ENCODE measurements at places on chromosomes 5 and 9.

DNA sequence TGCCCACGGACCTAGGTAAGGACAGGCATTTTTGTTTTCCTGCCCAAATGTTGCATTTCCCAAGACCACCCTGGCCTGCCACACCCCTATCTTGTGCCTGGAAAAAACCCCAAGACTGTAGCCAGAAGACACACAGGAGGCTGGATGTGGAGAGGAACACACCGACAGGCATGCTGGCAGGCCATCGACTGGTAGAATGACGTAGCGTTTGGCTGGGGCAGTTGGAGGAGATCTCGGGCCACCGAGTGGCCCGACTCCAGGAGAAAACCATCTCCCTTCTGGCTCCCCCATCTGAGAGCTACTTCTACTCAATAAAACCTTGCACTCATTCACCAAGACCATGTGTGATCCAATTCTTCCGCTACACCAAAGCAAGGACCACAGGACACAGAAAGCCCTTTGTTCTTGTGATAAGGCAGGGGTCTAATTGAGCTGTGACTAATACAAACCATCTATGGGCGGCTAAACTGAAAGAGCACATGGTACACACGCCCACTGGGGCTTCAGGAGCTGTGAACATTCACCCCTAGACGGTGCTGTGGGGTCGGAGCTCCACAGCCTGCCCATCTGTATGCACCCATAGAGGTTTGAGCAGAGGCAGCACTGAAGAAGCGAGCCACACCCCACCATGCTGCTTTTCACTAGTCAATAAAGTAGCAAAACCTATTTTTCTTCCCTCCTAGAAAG is 38.9 kb upstream of the N4BP3 start:
- no peak for DNase-seq

- no peak for DNase-seq
Measured at GRCh38 chr9:137807721-137808703, 69.6 kb upstream of the CACNA1B start.

DNA sequence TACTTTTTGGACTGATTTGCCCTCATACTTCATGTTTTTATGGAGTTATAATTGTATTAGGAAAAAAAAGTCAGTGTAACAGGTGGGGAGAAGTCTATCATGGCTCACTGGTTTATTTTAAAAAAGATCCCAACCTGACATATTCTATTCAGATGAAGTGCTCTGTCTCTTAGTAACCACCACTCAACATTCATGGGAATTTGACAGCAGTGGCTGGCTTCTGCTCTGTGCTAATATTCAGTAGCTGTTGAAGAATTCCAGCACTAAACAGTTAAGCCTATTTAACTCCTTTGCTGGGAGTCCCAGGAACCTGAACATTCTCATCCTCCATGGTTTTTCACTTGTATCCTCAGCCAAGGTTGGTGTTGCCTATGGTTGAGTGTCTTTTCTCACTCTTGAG is 23.1 kb downstream of the CMYA5 start:
- no peak for DNase-seq

- DNase-seq: no peak
Measured at GRCh38 chr5:135978212-135978631, 23.4 kb upstream of the LECT2 start.

- no peak for DNase-seq
Measured at GRCh38 chr9:78453450-78453849, 156.5 kb downstream of the PSAT1 start.

DNA sequence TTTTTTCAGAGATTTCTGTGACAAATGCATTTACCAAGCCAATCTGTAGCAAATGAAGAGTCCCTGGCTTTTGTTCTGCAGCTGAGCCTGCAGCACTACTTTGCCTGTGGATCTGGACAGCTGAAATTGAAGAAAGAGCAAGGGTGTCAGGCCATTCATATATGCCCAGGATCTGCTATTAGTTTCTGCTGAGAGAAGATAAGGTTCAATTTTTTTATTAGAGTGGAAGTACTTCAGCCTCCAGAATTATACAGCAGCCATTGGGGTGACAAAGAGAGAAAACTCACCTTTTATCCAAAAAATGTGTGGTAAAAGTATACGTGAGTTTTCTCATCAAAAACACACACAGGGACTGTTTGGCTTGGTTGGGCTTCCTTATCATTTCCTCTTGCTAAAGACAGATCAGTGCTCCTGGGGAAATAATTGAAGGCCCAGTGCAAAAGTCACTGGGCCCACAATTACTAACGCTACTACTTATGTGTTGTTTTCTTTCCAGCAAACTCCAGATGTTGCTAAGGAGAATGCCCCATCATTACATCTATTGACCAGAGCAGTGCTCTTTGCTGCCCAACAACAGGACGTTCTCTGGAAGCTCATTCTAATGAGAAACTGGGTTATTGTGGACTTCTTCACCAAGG is 138.6 kb downstream of the CEMIP2 start:
- no peak for DNase-seq

DNA sequence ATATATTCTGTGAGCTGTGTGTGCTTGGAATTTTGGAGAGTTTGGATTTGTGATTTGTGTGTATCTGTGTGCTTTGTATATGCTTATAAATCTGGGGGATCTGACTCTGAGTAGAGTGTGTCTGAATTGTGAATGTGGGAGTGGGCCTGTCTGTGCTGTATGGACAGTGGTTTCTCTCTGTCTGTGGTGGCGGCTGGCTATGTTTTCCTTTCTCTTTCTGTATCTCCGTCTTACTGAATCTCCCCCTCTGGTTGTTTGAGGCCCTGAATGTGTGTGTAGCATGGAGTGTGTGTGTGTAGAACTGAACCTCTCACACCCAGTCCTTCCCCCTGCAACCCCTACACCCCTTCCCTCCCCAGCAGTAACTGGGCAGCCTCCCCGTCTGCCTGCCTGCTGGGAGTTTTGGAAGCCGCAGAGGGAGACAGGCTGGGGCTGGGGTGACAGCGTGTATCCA is 4.7 kb downstream of the CXXC5 start:
- no peak for DNase-seq

DNA sequence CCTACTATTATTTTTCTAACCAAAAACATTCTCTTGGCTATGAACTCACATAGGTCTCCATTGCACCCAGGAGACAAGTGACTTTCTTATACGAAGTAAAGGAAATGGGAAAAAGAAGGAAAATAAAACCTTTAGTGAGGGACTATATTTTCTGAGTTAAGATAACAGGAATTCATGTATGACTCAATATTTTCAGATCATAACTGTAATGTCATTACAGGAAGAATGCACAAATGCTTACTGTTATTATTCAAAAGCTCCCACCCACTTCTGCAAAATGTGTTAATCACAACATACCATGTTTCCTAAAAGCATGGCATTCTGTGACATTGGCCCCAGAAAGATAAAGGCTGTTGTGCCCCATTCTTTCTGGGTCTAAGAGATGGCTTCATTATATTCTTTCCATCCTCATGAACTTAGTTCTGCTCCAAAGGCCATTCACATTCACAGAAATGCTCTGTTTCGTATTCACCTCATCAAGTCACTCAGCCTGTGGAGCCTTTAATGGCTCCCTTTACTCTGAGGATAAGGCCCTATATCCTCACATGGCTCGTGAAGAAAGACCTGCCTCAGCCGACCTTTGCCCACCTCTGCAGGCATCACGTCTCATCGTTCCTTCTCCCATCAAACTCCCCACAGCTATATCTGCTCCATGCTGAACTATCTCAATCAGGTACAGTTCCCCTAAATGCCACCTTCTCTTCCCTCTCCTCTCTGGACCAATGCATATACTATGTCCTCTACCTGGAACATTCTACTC is 77.0 kb downstream of the ABCA1 start:
- DNase-seq: no peak

GRCh38 chr5:45399041-45399440 is 297.1 kb downstream of the HCN1 start:
- DNase-seq: no peak

DNA sequence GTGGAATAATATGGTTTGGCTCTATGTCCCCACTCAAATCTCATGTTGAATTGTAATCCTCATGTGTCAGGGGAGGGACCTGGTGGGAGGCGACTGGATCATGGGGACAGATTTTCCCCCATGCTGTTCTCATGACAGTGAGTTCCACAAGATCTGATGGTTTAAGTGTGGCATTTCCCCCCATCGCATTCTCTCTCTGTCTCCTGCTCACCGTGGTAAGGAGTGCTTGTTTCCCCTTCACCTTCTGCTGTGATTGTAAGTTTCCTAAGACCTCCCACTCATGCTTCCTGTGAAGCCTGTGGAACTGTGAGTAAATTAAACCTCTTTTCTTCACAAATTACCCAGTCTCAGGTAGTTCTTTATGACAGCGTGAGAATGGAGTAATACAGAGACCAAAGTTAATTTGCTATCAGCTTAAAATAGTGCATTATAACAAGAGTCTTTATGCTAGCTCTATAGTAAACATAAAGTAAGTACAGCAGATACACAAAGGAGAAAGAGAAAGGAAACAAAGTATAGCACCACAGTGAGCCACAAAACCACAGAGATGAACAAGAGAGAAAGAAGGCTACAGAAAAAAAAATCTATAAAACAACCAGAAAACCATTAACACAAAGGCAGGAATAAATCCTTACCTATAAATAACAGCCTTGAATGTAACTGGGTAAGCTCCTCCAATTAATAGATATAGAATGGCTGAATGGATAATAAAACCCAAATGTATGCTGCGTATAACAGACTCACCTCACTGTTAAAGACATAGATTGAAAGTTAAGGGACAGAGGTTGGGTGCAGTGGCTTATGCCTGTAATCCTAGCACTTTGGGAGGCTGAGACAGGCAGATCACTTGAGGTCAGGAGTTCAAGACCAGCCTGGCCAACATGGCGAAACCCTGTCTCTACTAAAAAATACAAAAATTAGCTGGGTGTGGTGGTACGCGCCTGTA is 39.7 kb downstream of the RAPGEF6 start:
- DNase-seq: no peak

GRCh38 chr9:27528886-27529315 is 713 bp downstream of the MOB3B start:
- peak; percentile 85 for DNase-seq

- DNase-seq: no peak
Measured at GRCh38 chr5:146059460-146060220, 45.7 kb downstream of the PLAC8L1 start.

DNA sequence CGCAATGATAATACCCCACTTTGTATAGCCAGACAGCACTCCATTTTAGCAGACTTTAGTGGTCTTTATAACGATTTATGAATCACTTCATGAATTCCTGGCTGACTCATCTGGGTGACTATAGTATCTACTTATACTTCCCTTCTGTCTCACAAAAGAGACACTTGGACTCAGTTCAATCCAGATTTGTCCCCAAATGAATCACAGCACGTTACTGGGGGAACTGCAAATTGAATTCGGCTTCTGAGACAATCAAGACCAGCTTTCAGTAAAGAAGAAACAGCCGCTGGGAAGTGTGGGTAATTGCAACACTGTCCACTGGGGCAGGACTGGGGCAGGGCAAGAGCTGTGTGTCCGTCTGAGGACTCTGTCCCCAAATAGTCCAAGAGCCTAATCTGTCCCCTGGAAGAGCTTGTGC is 337.3 kb upstream of the RFX3 start:
- DNase-seq: peak; percentile 33

- DNase-seq: no peak
Measured at GRCh38 chr5:146457431-146457830, 10.3 kb downstream of the TCERG1 start.

DNA sequence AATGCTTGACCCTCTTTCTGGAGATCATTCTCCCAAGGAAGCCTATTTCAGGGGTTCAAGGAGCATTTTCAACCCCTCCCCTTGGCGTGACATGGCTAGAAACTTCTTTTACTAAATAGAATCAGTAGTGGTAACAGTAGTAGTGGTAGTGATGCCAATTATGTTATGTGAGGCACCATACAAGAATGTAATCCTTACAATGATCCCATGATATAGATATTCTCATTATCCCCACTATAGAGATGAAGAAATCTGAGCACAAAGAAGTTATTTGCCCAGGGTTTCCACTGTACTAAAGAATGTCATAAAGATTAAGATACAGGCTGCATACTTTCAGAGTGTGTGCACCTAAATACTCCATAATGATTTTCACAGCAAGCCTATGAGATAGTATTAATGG is 155.4 kb upstream of the CLINT1 start:
- DNase-seq: no peak

DNA sequence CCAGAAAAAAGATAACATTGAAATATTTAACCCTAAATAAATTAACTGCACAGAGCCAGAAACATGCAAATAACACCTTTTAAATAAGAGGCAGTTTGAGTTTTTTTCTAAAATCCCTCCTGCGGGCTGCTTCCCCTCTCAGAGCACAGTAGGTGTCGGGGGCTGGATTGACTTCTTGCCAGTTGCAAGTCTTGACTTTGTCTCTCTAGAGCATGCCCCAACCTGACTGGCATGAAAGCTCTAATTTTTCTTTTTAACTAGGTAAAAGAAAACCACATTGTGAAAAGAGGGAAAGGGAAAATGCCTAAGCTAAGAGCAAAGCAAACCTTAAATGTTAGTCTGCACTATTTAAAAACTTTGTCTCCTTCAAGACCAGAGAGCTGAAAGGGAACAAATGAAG is 46.4 kb upstream of the DNAH5 start:
- DNase-seq: no peak
